D721Med (cell line): ENCODE measurements at places on chromosomes 5 and 9.

DNA sequence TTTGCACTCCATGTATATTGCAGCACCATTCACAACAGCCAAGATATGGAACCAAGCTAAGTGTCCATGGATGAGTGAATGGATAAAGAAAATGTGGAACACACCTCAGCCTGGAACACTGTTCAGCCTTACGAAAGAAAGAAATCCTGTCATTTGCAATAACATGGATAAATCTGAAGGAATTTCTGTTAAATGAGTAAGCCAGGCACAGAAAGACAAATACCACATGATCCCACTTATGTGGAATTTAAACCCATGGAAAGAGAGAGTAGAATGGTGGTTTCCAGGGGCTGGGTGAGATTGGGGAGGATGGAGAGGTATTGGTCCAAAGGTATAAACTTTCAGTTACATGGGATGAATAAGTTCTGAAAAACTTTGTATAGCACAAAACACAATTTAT is 228.9 kb upstream of the CD180 start:
- DNase-seq, result no peak

- DNase-seq, result no peak
These were observed 56.9 kb downstream of the ACER2 start for GRCh38 chr9:19465586-19466279.

DNA sequence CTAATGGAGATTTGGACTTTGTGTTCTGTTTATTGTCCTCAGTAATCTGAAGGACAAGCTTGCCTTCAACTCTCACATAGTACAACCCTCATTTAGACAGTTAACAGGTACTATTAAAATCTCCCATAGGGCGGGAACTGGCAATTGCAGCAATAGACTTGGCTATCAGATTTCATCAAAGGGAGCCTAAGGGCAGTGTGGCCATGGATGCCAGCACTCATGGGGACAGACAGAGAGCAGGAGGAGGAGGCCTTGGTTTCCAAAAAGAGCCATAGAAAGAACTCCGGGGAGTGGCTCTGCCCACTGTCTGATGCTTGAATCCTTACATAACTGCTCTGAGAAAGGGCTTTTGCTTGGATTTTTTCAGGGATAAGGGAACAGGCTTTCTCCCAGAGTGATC is 6.8 kb downstream of the SLC36A1 start:
- no peak for DNase-seq

- no peak for DNase-seq
These were observed 339.0 kb upstream of the CTNND2 start for GRCh38 chr5:12242950-12243888.

DNA sequence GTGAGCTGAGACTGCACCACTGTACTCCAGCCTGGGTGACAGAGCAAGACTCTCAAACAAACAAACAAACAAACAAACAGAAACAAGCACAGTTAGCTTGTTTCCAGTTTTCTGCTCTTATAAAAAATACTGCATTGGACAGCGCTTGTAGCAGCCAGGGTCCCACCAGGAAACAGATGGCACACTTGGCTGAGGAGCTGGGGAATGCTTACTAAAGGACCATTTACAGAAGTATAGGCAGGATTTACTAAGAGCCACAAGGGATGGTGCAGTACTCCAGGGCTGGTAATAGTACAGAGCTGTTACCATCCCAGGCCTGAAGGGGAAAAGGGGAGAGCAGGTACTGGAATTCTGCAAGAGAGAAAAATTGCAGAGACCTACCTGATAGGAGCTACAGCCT is 5.2 kb upstream of the ANKS6 start:
- no peak for DNase-seq

DNA sequence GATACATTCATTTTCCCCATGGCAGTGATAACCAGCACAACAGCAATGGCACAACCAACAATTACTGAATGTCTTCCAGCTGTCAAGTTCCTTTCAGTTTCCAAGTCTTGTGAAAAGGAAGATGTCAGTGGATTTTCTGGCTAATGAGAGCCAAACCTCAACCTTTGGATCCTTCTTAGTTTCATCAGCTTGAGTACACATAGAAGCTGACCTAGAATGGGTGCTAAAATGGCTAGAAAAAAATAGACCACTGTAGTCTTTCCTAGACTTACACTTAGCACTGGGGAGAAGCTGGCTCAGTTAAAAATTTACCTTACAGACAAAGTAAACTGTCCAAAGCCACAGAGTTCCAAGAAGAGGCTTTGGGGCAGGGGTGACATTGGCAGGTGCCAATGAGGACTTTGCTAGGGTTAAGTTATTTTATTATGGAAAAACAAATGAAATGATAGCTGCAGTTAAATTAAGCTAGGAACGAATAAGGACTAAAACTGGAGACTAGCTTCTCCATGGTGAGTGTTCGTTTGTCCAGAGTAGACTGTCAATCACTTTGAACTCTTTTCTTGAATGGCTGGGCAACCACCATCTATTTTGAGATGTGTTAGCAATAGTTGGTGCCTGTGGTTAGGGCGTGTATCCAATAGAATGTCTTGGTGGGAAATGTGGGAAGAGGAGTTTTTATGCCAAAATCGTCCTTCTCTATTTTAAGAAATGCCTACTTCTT is 25.9 kb upstream of the TXN start:
- DNase-seq, result no peak

GRCh38 chr9:16329671-16330113 is 540.8 kb downstream of the BNC2 start:
- no peak for DNase-seq

- DNase-seq, result no peak
These were observed 621 bp downstream of the AK6 start for GRCh38 chr5:69368458-69369339.

GRCh38 chr9:133981958-133982681 is 10.0 kb downstream of the VAV2 start:
- no peak for DNase-seq

DNA sequence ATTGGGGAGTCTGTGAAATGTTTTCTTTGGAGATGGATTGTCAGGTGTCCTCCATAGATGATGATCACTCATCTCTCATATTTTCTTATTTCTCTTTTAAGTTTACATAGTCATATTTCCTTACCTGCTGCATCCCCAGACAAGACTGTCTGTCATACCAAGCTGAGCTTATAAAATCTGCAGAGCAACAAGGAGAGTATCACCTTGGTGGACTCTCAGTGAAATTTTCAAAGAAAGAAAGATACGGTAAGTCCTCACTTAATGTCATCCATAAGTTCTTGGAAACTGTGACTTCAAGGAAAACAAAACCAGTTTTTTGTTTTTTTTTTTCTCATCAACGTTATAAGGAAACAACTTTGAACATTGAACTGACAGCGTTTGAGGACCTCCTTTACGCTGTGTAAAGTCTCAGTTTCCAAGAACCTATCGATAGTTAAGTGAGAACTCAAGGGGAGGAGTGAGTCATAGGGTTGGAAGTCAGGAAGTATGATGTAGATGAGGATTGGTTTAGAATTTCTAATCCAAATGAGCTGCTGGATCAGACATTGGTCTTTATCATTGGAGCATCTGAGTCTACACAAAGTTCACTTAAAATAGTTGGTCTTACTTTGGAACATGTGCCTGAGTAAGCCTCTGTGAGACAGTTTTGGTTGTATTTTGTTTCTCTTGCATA is 45.5 kb downstream of the SPIN1 start:
- DNase-seq, result no peak

DNA sequence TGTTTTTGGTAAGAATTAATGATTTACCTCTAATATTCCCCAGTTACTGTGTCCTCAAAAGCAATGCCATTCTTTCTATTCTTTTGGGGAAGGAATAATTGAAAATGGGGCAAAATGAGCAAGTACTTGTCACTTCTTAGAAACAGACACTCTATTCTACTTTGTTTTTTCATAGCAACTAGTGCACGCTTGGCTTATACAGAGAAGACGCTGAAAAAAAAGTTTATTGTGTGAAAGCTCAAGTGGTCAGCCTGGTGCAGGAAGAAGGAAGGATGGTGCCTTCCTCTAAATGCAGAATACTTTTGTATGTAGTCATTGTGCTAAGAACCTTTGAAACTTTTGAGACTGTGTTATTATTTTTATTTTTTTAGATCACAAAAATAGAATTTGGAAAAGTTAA is 29.6 kb downstream of the ANKDD1B start:
- no peak for DNase-seq

DNA sequence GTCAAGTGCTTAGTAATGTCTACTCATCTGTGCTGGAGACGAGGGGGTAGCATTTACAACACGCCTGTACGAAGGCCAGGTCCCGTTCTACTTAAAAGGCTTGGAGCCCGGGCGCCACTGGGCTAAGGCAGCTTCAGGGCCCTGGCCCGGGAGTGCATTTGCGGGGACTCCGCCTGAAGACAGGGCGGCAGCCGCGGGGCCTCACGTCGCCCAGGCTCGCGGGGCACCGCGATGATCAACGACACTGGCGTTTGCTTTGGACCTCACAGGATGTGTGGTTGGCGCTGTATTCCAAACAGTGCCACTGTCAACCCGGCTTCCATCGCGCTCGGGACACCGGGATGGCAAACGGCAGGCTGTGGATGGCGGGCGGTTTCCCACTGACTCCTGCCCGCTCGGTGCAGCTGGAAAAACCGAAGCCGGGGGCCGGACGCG is 1.1 kb upstream of the TENT4A start:
- no peak for DNase-seq

- DNase-seq, result no peak
These were observed 60.8 kb downstream of the SH3TC2 start for GRCh38 chr5:149002053-149002452.
